ENCODE measurements at places on chromosomes 1 and 21.

DNA sequence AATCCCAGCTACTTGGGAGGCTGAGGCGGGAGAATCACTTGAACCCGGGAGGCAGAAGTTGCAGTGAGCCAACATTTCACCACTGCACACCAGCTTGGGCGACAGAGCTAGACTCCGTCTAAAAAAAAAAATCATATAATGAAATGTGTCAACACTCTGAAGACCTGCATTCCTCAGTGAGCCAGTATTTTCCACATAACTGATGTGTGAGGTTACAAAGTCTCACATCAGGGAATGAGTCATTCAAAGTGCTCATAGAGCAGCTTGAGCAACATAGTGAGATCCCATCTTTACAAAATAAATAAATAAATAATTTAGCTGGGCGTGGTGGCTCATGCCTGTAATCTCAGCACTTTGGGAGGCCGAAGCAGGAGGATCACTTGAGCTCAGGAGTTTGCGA lies 65.5 kb downstream of the CASZ1 start:
- no peak for DNase-seq

GRCh38 chr21:38491536-38491935 lies 6.7 kb downstream of the ERG start:
- DNase-seq = no peak

- DNase-seq = no peak
These were observed 71.2 kb upstream of the NRIP1 start for GRCh38 chr21:15135867-15136629.

DNA sequence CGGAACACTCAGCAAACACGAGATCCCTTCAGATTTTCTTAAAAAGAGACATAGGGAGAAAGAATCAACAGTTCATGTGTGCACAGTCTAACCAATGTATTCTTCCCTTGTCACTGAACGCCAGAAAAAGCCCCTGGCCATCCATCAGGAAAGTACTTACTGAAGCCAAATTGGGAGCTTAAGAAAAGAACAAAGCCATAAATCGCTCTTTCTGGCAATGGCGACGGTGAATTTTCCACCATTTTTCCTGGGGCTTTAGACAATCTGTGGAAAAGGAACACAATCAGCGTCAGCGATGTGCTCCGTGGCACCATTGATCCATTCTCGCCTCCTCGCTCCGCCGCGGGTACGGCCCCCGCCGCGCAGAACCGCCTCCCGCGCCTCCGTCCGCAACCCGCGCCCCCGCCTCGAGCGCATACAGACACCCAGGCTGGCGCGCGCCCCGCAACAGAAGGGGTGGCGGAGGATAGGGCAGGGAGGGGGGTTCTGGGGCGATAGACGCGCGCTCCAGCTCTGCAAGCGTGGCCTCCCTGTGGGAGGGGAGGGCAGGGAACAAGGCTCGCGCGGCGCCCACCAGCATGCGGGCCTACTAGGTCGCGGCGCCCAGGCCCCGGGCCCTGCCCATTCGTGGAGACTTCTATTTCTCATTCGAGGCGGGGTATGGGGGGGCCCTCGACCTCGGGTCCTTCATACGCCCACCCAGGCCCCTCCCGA lies 440 bp downstream of the PIGP start:
- no peak for DNase-seq

- no peak for DNase-seq
These were observed 82.4 kb upstream of the VAMP3 start for GRCh38 chr1:7688659-7689058.

DNA sequence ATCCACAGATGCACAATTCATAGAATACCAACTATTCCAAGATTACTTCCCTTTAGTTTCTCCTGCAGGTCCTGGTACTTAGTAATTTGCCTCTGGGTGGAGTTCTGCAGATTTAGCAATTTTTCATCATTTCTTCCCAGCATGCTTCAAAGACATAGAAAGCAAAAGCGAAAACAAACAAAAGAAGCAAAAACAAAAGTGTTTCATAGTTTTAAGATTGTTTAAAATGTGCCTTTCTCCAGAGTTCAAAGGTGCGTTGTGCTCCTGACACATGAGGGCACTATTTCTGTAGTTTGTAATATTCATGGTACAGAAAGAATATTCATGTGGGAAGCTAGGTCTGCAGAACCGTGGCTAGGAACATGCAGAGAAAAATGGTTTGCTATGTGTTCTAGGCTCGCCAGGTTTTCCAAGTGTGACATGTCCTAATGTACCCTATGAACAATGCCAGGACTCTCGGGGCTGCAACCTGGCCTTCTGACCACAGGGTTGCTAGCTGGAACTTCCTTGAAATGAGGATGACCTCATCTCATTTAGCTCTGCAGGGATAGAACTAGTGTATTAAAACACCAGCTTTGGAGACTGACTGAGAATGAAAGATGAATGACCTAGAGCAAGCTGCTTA lies 30.0 kb upstream of the RCSD1 start:
- peak; percentile 9 for DNase-seq

GRCh38 chr1:45787905-45788304 lies 15.5 kb upstream of the MAST2 start:
- no peak for DNase-seq

- no peak for DNase-seq
These were observed 19.5 kb downstream of the SZRD1 start for GRCh38 chr1:16386454-16387113.
